ENCODE measurements at places on chromosomes 2 and 18.

DNA sequence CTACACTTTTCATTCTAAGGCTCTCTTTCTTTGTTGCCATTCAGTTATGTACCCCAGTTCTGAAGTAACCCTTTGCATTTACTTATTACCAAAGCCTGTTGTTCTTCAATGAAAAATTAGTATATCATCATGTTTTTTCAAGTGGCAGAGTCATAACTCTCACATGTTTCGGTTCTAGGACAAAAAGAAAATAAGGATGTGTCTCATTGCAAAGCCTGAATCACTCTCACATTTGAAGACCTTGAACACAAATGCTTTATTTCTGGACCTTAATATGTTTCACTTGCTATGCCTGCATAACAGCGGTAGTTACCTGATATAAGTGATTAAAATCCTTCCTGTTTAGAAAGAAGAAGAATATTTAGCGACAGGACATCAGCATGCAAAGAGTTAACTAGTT is 49.1 kb downstream of the ZEB2 start:
- no peak for DNase-seq

DNA sequence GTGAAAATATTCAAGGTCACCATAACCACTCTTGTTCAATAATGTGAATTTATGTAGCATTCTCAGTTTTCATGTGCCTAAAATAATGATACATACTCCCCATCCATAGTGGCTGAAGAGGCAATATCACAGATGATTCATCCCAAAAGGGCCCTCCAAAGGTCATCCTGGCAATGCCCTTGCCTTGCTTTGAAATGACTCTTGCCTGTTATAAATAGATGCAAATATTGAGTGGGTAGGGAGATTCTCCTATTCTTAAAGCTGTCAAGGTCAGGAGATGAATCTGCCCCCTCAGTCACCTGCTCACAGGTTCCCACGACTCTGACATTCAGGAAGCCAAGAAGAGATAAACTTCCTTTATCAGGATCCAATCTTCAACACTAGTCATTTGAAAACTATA is 490.5 kb downstream of the TNS1 start:
- DNase-seq = no peak

DNA sequence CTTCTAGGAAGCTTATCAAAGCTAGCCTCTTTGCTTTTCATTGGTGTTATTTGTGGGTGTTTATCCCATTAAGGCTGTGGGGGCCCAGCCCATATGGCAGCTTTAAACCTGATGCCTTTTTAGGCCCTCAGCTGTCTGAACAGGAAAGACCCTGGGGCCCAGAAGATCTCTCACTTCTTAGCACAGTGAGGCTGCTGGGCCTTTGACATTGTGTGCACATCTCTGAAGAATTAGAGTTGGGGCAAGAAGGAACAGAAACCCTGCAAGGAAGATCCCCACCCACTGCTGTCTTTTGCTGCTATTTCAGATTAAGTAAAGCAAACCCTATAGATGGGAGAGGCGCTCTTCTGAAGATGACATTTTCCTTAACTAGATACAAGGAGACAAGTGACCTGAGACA is 250.0 kb downstream of the SMAD2 start:
- DNase-seq = peak; percentile 49

DNA sequence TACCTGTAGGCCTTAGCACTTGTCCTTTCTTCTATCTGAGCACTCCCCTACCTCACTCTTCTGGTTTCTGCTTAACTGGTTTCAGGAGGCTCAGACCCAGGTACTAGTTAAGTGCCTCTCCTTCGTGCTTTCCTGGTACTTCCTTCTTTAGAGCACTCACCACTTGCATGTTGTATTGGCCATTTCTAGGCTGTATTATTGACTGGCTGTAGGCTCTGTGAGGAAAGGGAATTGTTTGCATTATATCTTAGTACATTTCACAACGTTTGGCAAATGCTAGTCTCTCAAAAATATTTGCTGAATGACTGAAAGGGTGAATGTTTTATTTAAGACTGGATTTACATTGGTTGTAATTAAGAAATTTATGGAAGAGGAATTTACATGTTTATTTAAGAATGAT is 36.0 kb upstream of the SCN1A start:
- no peak for DNase-seq

DNA sequence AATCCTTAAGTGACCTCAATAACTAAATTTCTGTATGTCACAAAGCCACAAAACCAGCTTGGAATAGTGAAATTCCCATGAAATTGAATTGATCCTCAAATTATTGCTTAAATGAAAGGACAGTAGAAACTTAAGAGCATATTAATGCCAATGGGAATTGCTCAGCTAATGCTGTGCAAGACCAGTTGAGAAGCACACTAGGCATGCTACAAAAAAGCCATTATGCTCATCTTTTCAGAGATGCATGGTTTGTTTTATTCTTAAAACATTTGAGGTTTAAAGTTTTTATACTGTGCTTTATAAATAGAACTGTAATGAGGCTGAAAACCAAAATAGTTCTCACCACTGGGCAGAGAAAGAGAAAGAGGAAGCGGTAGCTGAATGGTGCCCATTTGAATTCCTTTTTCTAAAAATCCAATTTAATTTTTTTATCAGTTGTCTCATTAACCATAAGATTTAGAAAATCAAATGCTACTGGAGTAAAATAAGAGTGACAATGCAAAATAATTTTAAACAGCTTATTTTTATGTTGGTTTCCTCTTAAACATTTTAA is 98.6 kb downstream of the LNPK start:
- DNase-seq = no peak

- no peak for DNase-seq
These were observed 206.5 kb upstream of the SH3BP4 start for GRCh38 chr2:234745347-234745746.

GRCh38 chr2:95069465-95069864 is 44.0 kb downstream of the MAL start:
- no peak for DNase-seq

DNA sequence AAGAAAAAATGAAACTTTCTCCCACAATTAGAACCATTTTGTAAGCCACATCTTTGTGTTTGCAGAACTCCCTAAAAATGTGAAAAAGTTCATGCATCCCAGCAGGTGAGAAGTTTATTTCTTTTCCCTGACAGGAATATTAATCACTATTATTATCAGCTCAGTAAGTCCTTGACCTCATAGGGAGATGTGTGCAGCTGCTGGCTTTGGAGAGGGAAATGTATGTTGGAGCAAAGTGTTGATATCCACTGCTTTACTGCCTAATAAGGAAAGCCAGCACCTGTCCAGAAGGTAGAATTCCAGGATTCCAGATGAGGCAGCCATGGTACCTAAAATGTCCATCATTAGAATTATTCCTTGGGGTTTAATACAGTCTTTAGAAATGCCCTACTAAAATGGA is 35.8 kb upstream of the CCNT2 start:
- DNase-seq = no peak

- DNase-seq = peak; percentile 79
These were observed 42.1 kb upstream of the REL start for GRCh38 chr2:60839126-60839813.

- DNase-seq = no peak
These were observed 402.4 kb upstream of the LRRTM1 start for GRCh38 chr2:80706951-80707350.

- DNase-seq = no peak
These were observed 48.7 kb downstream of the ZBTB7C start for GRCh38 chr18:48360376-48361021.

GRCh38 chr18:22267697-22268096 is 98.3 kb downstream of the GATA6 start:
- no peak for DNase-seq

- DNase-seq = no peak
These were observed 293.0 kb downstream of the RDH14 start for GRCh38 chr2:18267501-18267900.

GRCh38 chr2:181462033-181462432 is 4.8 kb downstream of the ITGA4 start:
- no peak for DNase-seq

- DNase-seq = no peak
These were observed 132.3 kb upstream of the RND3 start for GRCh38 chr2:150619607-150620330.

GRCh38 chr2:45173513-45173912 is 164.3 kb upstream of the SIX2 start:
- no peak for DNase-seq

DNA sequence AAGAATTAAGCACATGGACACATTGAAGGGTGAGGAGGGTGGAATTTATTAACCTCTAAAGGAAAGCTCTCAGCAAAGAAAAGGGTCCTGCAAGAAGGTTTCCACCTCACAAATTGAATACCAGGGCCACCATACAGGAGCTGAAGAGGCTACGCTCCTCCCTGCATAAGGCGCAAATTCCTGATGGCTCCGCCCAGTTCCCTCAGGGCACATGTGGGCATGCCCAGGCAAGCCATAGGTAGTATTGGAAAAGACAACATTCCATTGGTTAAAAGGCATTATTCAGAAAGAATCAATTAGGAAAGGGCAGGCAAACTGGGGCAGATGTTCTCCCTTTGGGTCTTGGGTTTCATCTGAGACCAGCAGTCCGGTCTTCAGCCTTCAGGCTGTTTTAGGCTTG is 161.2 kb downstream of the PTPRM start:
- DNase-seq = no peak

- peak; percentile 65 for DNase-seq
These were observed 24.4 kb upstream of the ACKR3 start for GRCh38 chr2:236545248-236545658.

DNA sequence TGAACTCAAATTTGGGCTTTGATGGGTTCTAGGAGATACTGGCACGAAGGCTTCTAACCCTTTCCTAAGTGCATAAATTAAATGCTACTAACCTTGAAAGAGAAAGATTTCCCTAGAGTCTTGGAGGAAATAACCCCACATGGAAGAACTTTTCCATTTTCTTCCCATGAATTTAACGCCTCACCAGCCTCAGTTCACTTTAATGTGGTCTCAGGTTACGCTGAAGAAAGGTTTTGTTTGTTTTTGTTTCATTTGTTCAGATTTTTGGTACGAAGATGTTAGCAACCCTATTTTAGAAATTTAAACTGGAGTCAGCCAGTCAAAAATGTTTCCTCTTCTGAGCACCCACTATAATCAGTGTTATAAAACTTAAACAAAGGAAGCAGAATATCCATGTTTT is 30.7 kb downstream of the METTL4 start:
- no peak for DNase-seq

- DNase-seq = no peak
These were observed 33.5 kb downstream of the CRIM1 start for GRCh38 chr2:36389091-36389564.

- DNase-seq = peak; percentile 61
These were observed at the start of gene CYS1 for GRCh38 chr2:10079870-10080535. TSS of gene CYS1 (minus strand) at chr2:10080411. CDS start at chr2:10080223, 188 bp downstream.

DNA sequence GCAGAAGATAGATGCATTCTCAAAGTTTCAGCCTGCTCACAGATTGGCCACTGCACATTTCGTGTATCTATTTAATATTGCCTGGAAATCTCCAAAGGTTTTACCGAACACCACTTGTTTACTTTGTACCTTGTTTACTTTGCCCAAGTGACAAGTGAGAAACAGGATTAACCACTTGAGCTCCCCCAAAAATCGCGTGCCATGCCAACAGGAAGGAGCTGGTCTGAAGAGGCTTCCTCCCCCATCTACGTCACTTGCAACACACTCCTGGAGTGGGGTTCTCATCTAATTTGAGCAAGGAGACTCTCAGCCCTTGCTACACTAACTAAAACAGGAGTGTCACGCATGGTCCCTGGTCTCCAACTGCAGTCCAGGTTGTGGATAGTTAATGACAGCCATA is 212.5 kb upstream of the TMEM200C start:
- no peak for DNase-seq

- DNase-seq = no peak
These were observed 96.6 kb upstream of the CABLES1 start for GRCh38 chr18:23038712-23039111.

DNA sequence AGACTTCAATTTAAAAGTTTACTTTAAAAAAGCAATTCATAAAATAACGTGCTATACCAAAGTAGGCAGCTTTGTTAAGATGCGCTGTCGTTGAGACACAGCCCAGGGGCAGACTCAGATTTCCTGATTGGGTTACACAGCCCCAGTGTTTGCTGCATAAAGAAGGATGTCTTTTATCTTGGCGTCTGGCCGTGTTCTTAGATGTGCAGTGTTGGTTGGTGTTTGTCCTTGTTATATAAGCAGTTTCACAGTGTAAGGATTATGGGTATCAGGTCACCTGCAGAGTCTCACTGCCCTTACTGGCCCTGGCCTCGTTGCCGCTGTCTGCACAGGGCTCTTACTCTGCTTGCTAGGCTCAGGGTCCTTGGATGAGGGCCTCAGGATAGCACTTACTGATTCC is 108.5 kb downstream of the WDSUB1 start:
- DNase-seq = no peak

GRCh38 chr2:238352361-238352760 is 32.0 kb downstream of the TRAF3IP1 start:
- DNase-seq = no peak

- no peak for DNase-seq
These were observed 676.1 kb upstream of the GYPC start for GRCh38 chr2:125979886-125980285.

GRCh38 chr2:168874368-168875054 is 15.7 kb downstream of the SPC25 start:
- DNase-seq = no peak

- no peak for DNase-seq
These were observed 23.4 kb upstream of the ITGA6 start for GRCh38 chr2:172403881-172404468.

DNA sequence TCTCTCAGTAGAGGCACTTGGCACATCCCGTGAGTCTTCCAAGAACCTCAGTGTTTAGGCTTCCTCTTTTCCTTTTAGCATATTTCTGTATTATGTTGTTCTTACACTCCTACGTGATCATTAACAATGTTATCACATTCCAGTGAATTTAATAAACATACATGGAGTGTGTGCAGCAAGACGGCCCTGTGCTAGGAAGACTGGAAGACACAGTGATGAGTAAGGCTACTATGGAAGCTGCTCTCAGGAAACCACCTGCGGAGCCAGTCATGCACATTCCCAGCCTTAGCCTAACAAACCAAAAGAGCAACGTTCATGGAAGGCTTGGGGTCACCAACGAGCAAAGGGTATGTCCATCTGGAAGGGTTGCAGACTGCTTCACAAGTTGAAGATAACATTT is 103.4 kb downstream of the ETAA1 start:
- DNase-seq = no peak

- peak; percentile 59 for DNase-seq
These were observed 1.7 kb downstream of the CXCR4 start for GRCh38 chr2:136116151-136116812.

DNA sequence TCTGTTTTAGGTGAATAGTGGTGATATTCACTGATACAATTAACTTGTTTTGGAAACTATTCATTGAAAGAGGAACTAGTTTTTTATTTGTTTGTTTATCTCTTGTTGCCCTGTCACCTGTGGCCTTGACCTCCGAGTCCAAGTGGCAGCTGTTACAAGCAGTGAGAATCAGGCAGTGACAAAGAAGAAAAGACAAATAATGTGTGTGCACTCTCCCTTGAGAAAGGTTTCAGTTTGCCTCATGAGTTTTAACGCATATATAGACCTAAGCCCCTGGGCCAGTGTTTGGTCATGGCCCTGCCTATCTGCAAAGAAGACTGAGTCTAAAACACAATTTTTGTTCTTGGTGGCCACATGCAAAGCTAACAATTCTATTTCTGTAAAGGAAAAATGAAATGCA is 15.3 kb downstream of the KYNU start:
- DNase-seq = no peak

- no peak for DNase-seq
These were observed 64.0 kb upstream of the ZEB2 start for GRCh38 chr2:144583741-144584453.

GRCh38 chr2:167940734-167941507 is 306.5 kb downstream of the STK39 start:
- no peak for DNase-seq

GRCh38 chr18:22517356-22517755 is 99.6 kb upstream of the CTAGE1 start:
- no peak for DNase-seq

Data from GM06990 (cell line).